ENCODE measurements at places on chromosomes 12 and 14.

DNA sequence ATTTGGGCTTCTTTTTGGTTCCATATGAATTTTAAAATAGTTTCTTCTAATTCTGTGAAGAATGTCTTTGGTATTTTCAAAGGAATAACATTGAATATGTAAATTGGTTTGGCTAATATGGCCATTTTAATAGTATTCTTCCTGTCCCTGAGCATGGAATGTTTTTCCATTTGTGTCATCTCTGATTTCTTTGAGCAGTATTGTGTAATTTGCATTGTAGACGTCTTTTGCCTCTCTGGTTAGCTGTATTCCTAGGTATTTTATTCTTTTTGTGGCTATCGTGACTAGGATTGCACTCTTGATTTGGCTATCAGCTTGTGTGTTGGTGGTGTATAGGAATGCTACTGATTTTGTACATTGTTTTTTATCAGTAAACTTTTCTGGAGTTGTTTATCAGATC, 601.9 kb downstream of the SNAPC1 start:
- DNase-seq: no peak

- DNase-seq: no peak
Measured at GRCh38 chr12:2225696-2226095, 172.9 kb downstream of the CACNA1C start.

DNA sequence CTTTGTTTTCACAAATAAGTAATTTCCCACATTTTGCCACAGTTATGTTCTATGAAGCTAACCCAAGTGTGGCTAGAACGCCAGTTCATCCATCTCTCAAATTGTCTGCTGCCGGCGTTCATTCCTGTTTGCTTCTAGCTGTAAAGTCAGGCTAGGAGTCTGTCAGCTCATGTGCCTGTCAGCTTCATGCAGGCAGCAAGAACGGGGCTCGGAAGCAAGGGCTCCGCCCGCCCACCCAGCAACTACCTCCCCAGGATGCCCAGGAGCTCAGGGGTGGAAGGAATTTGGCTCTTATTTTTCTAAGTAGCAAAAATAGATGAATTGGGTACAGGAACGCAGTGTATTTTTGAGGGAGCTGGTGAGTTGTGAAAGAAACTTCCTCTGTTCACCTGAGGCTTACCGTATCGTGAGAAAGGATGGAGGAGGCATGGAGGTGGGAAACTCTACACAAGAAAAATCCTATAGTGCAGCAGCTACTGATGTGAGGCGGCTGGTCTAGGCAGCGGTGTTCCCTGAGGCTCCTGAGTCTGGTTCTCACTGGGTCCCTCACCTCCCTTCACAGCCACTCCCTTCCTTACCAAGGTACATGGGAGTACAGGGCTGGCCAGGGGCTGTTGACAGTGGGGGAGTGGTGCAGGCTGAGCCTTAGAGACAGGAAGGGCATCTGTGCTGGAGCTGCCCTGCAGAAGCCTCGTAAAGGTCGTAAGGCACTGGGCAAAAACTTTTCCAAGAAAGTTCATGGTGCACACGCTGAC, 54.5 kb upstream of the AMN start:
- no peak for DNase-seq

GRCh38 chr12:6360080-6360571, 15.2 kb downstream of the SCNN1A start:
- no peak for DNase-seq

GRCh38 chr14:29821242-29821641, 106.4 kb downstream of the PRKD1 start:
- no peak for DNase-seq

- DNase-seq: no peak
Measured at GRCh38 chr14:72512925-72513324, 381.0 kb downstream of the DPF3 start.

- no peak for DNase-seq
Measured at GRCh38 chr12:70049596-70050360, 193.5 kb upstream of the CNOT2 start.

- DNase-seq: no peak
Measured at GRCh38 chr14:58823312-58823711, 185.6 kb downstream of the DACT1 start.

DNA sequence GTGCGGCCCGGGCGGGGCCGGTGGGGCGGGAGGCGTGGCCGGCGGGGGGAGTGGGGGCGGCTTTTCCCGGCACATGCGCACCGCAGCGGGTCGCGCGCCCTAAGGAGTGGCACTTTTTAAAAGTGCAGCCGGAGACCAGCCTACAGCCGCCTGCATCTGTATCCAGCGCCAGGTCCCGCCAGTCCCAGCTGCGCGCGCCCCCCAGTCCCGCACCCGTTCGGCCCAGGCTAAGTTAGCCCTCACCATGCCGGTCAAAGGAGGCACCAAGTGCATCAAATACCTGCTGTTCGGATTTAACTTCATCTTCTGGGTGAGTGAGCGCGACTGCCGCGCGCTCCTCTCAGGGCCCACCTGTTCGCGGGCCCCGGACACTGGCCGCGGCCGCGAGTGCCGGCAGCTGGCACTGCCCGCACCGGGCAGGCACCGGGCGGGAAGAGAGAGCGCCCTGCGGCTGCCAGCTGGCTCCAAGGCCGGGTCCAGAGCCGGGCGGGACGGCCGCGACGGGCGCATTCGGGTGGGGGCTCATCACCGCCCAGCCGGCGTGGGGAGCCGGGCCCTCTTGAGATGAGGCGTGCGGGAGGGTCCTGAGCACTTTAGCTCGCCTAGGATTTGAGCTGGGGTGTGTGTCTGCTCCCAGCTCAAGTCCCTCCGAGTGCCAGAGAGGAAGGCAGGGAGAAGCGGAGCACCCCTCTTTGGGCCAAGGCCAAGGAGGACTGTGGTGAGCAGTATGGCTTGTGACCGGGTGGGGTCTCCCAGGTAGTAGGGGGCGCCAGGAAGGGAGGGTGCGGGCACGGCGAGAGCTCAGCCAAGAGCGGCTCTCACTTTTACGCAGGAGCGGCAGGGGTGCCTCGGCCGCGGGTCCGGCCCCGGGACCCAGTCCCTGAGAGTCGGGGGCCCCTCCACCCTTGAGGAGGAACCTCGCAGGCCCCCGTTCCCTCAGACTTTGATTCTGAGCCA, at the start of gene CD9:
TSS of gene CD9 (plus strand) at position 145 of the 957 bp plus-strand sequence. CDS start at position 245, 100 bp downstream.
- DNase-seq: no peak

GRCh38 chr12:131454418-131455217, 256.3 kb upstream of the SFSWAP start:
- peak; percentile 56 for DNase-seq

DNA sequence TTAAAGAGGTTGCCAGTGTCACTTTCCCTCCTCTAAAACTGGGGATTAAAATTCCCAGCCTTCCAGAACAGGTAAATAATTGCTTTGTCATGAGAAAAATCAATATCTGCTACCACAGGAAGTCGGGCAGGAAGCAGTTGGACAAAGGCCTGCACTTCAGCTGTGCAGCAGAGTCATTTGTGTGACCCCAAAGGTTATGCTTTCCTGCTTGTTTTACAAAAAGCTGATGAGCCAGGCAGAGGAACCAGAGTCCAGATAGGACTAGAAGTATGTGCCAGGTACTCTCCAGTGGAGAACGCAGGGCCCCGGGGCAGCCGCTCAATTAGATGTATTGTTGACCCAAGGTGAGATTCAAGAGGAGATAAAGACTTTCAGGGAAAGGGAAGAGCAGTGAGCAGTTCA, 117.1 kb upstream of the FRMD6 start:
- no peak for DNase-seq

DNA sequence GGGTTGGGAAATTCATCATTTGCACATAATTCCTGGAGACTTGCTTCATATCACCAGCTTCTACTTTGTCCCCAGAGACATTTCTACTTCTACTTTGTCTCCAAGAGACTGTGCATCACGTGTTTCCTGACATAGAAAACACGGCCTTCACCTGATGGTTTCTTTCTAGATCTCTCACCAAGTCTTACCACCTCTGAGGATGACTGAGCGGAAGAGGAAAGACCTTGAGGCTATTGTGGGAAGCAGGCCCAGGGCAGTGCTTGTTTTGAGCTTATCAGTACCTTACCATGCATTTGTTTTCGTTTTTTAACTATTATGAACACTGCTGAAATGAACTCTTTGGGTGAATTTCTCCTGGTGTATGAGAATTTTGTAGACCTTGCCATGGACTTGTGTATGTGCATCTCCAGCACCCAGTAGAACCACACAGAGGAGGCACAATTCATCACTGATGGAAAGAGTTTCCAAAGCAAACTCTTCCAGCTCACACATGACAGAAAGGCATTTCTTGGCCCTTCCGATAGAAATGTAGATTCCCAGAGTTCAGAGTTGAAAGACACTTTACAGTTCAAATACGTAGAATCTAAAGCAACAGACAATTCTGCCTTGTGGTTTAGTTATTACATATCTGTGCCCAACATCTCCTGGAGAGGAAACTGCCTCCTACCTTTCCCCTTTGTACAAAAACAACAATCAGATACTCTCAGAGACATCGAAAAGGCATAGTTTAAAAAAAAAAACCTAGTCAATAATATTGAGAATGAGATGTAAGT, 434.7 kb downstream of the FUT8 start:
- no peak for DNase-seq

DNA sequence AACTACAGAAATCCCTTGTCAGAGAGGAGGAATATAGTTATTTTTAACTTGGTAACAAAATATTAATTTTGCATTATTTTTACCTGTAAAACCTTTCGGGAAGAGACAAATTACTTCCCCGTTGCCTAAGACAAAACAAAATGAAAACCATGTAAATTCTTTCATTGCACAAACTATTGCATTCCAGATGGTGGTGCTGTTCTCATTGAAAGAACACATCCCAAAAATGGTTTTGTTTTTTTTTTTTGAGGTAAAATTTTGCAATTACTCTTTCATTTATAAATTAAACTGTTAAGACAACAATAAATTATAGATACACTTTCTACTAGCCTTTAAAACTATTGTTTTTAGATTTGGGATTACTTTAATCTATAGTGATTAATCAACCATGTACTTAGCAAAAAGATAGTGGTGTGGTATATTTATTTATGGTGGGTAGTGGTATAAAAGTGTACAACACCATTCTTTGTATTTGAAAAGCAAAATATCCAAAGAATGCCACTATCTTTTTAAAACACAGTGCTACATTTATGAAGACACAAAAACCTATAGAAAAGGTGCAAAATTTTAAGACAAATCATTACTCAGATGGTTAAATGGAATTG, 115.5 kb downstream of the SLC38A1 start:
- peak; percentile 21 for DNase-seq

DNA sequence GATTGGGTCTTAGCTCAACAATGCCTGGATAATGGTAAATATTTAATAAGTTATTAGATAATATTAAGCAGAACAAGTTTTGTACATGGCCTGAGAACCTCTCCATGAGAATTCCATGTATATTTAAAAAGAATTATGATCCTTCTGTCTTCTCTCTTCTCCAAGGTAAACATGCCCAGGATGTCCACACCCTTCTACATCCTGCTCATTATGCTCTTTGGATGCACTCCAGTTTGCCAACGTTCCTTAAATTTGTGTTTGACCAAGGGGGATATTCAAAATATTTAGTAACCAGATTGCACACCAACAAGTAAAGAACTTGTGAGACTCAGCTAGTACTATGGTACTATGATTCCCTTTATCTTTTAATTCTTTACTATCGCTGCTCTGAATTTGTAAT, 44.8 kb upstream of the ERGIC2 start:
- DNase-seq: no peak

DNA sequence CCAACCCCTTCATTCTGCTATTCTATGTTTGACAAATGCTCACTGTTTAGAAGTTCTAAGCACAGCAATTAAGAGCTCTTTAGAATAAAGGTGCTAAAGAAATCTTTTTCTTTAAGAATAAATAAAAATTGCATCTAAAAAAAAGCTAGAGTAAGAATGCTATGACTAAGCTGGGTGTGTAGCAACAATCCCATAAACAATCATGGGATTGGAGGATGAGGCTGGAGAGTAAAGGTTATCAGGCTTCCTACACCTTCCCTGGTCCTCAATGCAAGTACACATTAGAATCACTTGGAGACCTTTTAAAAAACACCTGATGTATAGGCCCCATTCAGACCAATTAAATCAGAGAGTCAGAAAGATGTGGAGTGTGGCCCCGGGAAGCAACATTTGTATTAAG, 88.3 kb downstream of the CIT start:
- DNase-seq: no peak

DNA sequence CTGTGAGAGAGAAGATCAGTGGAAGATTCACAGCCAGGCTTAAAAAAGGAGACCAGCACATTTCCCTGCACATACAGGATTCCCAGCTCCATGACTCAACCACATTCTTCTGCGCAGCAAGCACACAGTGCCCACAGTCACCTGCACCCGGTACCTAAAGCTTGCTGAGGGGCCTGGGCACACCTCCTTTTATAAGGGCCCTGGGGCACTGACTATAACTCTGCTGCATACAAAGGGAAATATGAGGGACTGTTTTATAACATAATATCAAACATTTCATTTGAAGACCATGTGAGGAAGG, 322.9 kb downstream of the DAD1 start:
- no peak for DNase-seq

- no peak for DNase-seq
Measured at GRCh38 chr12:84756961-84757360, 155.6 kb downstream of the SLC6A15 start.

DNA sequence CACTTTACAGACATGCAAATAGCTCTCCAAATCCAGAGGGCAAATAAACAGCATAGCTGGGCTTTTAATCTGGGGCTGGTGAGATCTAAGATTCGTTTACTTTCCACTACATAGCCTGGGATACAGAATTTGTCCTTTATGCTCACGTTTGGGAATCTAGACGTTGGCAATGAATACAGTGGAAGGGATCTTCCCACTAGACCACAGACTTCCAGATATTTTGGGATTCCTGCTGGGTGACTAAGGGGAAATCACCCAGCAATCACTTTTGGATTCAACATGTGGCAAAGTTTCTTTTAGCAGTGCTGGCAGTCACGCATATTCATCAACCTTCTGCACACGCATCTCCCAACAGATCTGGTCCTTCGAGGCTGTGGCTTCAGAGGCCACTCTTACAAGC, 23.5 kb downstream of the APPL2 start:
- no peak for DNase-seq

DNA sequence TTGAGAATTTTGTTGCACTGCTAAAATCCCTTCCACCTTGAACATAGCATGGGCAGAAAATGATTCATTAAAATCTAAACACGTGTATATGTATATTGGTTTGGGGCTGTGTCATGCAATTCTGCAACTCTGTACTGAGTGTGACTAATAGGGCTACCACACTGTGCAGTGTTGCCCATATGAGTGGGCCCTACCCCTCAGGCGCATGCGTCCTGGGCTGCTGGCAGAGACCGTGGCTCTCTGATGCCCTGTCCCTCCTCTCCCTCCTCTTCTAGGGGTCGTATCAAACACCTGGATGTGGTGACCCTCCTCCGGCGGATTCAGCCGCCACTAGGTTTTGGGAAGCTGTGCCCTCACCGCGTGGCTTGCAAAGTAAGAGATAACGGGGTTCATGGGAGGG, 128.4 kb upstream of the FKBP4 start:
- DNase-seq: no peak

All from NCI-H2171 treated with DMSO at 0.1 percent for 48 hours (cell line).